ENCODE measurements at places on chromosomes 2 and 18. TPM values are rescaled to one million over a fixed set of nuclear protein-coding genes. Genes with fewer than 3 reads are reported as not detected.

GRCh38 chr2:236162031-236162845 is 5.9 kb downstream of the GBX2 start:
- peaks cover 94% of the 10 kb centered on the region for H3K27me3 ChIP-seq
- H3K4me3 ChIP-seq, result no peak overlapping the region
- no peak overlapping the region for H3K27ac ChIP-seq
- no peak for DNase-seq
- no peaks in the 10 kb centered on the region for H3K36me3 ChIP-seq

PJVK gene
- 1.6 TPM for total RNA-seq

DNA sequence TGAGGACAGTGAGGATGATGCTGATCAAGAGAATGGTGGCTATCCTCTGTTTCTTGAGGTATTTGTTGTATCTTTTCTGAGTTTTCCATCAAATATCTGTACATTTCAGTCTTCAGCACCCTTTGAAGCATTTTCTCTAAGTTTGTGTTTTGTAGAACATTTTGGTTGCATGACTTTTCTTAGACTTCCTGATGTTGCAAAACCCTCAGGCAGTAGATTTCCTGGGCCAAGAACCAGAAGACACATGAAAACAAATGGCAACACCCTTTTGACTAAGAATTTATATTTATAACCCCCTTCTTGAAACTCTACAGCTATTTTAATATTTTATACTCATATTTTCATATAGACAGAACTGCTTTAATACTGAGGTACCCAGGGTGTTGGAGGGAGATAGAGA is 16.2 kb downstream of the HNMT start:
- H3K36me3 ChIP-seq, result no peaks in the 10 kb centered on the region
- no peaks in the 10 kb centered on the region for H3K4me1 ChIP-seq
- DNase-seq, result no peak
- H3K27ac ChIP-seq, result no peak overlapping the region
- no peak overlapping the region for H3K4me3 ChIP-seq
- no peaks in the 10 kb centered on the region for H3K27me3 ChIP-seq

GRCh38 chr2:10402062-10402585 is 46.0 kb downstream of the ODC1 start:
- H3K4me3 ChIP-seq, result no peak overlapping the region
- DNase-seq, result no peak
- H3K36me3 ChIP-seq, result no peaks in the 10 kb centered on the region
- peaks cover 16% of the 10 kb centered on the region for H3K4me1 ChIP-seq

- DNase-seq, result no peak
- H3K27ac ChIP-seq, result no peak overlapping the region
- H3K36me3 ChIP-seq, result no peaks in the 10 kb centered on the region
- no peaks in the 10 kb centered on the region for H3K4me1 ChIP-seq
Measured at GRCh38 chr2:192307530-192307929, 112.8 kb upstream of the TMEFF2 start.

- H3K4me3 ChIP-seq, result no peak overlapping the region
- H3K36me3 ChIP-seq, result no peaks in the 10 kb centered on the region
- no peak overlapping the region for H3K27ac ChIP-seq
- H3K27me3 ChIP-seq, result no peaks in the 10 kb centered on the region
Measured at GRCh38 chr2:30790879-30791278, 16.4 kb downstream of the CAPN13 start.

MEP1B gene
- 0.19 TPM for total RNA-seq

DNA sequence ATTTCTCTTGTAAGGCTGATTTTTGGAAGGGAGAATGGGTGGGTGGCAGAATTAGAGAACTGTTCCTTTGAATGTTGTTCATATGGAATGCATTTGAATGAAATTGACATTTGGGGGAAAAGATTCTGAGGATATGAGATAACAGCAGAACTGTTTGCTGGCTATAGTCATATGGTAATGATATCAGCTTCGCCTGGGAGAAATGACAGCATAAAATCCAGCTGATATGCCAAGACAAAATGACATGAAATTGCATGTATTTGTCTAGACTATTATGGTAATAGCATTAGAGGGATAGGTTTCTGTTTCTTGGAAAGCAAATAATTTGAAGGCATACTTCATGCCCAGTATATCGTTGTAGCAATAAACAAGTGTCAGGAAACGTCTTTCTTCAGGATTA is 150.8 kb upstream of the SPATS2L start:
- H3K36me3 ChIP-seq, result no peaks in the 10 kb centered on the region
- DNase-seq, result no peak
- no peak overlapping the region for H3K27ac ChIP-seq
- H3K4me1 ChIP-seq, result no peaks in the 10 kb centered on the region

SLC5A7 gene
- total RNA-seq, result 0.05 TPM

Measured in thymus (tissue), 14 donors.